ENCODE measurements at places on chromosomes 5 and 9. TPM values are rescaled to one million over a fixed set of nuclear protein-coding genes. Genes with fewer than 3 reads are reported as not detected.

Gene PCDHB13
- 3.2 TPM for total RNA-seq

Gene IL4
- not detected for total RNA-seq

DNA sequence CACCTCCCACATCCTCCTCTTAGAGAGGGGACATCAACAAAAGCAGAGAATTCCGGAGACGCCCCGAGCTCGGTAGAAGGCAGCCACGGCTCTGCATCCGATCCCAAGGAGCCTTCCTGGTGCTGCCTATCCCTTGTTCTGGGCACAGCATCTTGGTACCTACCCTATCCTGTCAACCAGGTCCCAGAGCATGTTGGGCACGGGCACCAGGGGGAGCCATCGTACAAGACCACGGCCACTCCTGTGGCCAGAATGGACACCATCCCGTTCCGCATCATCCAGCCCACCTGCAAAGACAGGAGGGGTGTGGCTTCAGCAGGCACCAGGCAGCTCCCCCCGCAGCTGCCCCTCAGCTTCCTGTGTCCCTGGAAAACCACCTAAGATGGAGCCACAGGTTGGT is 62.7 kb upstream of the ZNF354A start:
- H3K36me3 ChIP-seq = no peaks in the 10 kb centered on the region
- no peaks in the 10 kb centered on the region for H3K4me1 ChIP-seq
- no peaks in the 10 kb centered on the region for H3K27me3 ChIP-seq
- DNase-seq = peak; percentile 68
- H3K4me3 ChIP-seq = no peak overlapping the region

- no peaks in the 10 kb centered on the region for H3K27me3 ChIP-seq
- DNase-seq = no peak
- H3K27ac ChIP-seq = no peak overlapping the region
- H3K4me1 ChIP-seq = peaks cover 7% of the 10 kb centered on the region
Observed at GRCh38 chr5:172493461-172493860, 39.1 kb upstream of the SH3PXD2B start.

GRCh38 chr5:134561871-134562296 is 36.4 kb downstream of the JADE2 start:
- no peak overlapping the region for H3K4me3 ChIP-seq
- H3K36me3 ChIP-seq = peaks cover 85% of the 10 kb centered on the region
- H3K27ac ChIP-seq = no peak overlapping the region
- H3K4me1 ChIP-seq = peaks cover 6% of the 10 kb centered on the region

- no peak for DNase-seq
- no peaks in the 10 kb centered on the region for H3K27me3 ChIP-seq
- no peaks in the 10 kb centered on the region for H3K36me3 ChIP-seq
- no peak overlapping the region for H3K4me3 ChIP-seq
Observed at GRCh38 chr9:25078202-25078601, 532.5 kb upstream of the IZUMO3 start.

Gene SH3GL2
- total RNA-seq = 3.2 TPM

Gene ACOT12
- total RNA-seq = not detected

DNA sequence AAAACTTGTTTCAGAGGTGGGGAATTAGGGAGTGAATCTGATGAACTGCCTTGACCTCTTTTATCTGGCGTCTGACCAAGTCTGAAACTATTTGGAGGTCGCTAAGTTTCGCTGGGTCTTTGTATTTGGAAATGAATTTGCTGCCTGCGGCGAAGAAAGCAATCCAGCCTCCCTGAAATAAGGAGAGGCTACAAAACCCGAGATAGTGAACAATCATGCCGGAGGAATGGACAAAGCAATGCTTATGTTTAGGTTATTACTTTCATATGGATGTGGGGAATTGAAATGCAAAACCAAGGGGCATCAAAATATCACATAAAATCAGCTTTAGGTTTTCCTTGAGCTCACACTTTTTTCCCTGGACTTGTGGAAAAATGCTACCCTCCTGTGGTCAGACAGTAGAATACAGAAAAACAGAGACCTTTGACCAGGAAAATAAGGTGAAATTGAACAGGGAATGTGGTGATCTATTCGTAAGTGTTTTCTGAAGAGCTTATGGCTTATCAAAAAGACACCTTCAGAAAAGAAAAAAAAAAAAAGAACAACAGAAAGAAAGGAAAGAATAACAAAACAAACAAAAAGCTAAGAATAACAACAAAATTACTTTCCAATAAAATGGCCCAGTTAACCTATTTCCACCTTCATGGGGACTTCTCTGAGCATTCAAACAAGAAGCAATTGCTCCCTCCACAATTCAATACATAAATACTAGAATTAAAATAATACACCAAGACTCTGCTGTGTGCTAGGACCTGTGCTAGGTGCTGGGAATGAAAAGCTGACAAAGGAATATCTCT is 68.6 kb upstream of the DPYSL3 start:
- no peaks in the 10 kb centered on the region for H3K36me3 ChIP-seq
- H3K4me3 ChIP-seq = no peak overlapping the region
- H3K27me3 ChIP-seq = no peaks in the 10 kb centered on the region
- DNase-seq = no peak
- H3K4me1 ChIP-seq = no peaks in the 10 kb centered on the region
- no peak overlapping the region for H3K27ac ChIP-seq

DNA sequence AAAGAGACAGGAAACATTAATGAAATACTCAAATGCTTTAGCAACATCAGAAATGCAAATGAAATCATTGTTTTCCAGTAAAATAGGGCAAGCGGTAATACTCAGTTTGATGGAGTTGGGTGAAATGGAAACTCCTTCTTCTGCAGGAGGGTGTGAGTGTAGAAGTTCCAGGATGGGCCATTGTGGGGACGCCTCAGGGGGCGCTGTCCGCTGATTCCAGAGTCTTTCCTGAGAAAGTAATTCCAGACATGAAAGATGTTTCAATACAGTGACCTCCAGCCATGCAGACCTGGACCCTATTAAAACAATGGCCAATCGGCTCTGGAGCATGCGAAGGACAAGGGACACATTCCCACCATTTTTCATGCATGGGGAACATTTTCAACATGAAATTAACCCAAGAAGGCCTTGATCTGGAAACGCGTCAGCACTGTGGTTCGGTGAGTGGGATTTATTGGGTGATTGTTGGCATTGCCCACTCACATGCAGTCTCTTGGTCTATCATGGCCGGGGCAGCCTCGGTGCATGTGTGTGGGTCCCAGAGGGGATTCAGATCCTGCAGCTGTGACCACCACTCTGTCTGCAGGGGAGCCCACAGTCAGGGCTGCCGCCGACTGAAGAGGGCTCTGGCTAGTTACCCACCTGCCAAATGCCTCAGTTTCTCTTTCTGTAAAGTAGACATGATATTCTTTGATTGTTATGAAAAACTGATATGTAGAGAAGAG is 132.6 kb upstream of the IRX4 start:
- no peaks in the 10 kb centered on the region for H3K4me1 ChIP-seq
- H3K27me3 ChIP-seq = no peaks in the 10 kb centered on the region
- DNase-seq = no peak
- no peak overlapping the region for H3K27ac ChIP-seq
- H3K36me3 ChIP-seq = no peaks in the 10 kb centered on the region
- no peak overlapping the region for H3K4me3 ChIP-seq

DNA sequence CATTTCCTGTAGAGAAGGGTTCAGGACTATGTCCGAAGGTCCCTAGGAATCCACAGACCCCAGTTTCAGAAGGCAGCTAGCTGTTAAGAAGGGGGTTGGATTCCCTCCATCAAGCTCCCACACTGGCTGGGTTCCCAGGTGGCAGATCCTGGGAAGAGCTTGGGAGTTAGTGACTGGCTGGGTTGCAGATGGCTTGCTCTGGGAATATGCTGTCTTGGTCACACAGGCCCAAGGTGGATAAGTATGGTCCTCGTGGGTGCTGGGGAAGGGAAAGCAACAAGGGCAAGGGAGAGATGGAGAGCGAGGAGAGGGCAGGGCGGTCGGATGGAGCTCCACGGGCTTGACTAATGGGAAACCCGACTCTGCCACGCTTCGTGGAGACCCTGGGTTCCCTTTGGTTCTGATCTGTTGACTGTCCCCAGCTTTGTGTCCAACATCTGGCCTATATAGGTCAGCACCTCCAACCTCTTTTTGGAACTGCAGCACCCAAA is 17.4 kb downstream of the SH3PXD2B start:
- H3K4me1 ChIP-seq = peaks cover 18% of the 10 kb centered on the region
- no peak overlapping the region for H3K4me3 ChIP-seq
- peak overlapping the region; percentile 27 for H3K27ac ChIP-seq
- peaks cover 5% of the 10 kb centered on the region for H3K36me3 ChIP-seq

DNA sequence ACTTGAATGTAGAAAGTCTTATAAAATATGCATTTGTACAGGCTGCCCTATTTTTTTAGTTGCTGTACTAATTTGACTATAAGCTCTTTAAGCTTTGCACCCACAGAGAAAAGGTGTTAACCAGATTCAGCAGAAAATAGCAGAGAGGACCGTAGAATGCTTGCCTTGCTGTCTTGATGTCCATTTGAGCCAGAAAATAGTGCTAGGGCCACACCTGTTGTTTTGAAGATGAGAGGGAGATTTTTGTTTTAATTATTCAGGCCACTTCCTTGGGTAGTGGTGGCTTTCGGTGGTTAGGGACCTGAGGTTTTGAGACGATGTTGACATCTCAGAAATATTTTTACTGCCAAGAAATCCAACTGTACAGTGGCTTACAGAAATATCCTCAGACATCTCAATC is 196.0 kb downstream of the SPATA31D1 start:
- no peaks in the 10 kb centered on the region for H3K36me3 ChIP-seq
- DNase-seq = no peak
- H3K27ac ChIP-seq = no peak overlapping the region
- no peaks in the 10 kb centered on the region for H3K4me1 ChIP-seq
- no peaks in the 10 kb centered on the region for H3K27me3 ChIP-seq

Gene PDE6A
- total RNA-seq = 0.09 TPM

DNA sequence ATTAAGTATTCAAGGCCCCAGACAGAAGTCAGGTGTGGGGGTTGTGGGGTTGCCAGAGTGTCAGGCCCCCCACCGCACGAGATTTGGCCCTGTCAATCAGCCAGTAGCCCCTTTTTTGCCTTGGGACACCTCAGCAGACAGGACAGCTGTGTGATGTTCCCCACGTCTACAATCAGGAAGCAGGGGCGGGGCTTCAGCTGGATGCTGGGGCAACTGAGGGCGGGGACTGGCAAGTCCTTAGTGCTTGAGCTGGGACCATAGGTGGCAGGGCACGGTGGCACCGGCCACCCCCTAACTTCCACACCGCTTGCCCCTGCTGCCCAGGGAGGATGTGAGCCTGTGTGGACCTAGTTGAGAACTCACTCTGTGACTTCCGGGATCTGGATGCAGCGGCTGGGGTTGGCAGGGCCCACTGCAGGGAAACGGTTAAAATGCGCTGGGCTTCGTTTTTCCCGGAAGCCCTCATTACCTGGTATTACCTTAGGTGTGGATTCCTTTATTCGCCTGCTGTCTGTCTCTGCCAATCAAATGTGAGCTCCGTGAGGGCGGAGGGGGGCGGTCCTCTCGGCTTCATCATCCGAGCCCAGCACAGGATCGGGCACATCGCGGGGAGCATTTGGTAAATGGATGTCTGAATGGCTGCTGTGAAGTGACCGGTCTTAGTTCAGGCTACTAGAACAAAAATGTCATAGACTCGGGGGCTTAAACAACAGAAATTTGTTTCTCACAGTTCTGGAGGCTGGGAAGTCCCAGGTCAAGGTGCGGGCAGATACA is 7.5 kb upstream of the GTF3C5 start:
- no peak overlapping the region for H3K4me3 ChIP-seq
- no peak overlapping the region for H3K27ac ChIP-seq

Gene HRH2
- 8.2 TPM for total RNA-seq

Gene CCDC152
- 0.78 TPM for total RNA-seq

GRCh38 chr5:19534751-19535150 is 453.2 kb downstream of the CDH18 start:
- no peak for DNase-seq
- no peaks in the 10 kb centered on the region for H3K4me1 ChIP-seq
- no peaks in the 10 kb centered on the region for H3K36me3 ChIP-seq
- no peak overlapping the region for H3K27ac ChIP-seq
- no peaks in the 10 kb centered on the region for H3K27me3 ChIP-seq

DNA sequence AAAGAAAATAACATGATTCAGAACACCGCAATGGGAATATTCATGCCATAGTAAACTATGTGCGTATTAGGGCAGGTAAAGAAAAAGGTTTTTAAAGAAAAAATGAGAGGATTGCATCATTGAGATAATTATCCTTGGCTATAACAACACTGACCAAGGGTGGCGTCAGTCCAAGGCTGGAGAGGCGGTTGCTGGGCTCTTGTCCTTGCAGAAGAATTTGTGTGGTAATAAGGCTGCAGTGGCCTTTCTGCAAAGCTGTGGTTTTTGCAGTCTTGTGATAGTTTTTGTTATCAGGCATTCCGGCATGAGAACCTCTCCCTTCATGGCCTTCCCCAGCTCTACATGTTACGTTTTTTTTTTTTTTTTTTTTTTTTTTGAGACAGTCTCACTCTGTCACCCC is 14.0 kb downstream of the BOD1 start:
- H3K27me3 ChIP-seq = no peaks in the 10 kb centered on the region
- no peak overlapping the region for H3K4me3 ChIP-seq
- peaks cover 5% of the 10 kb centered on the region for H3K4me1 ChIP-seq
- DNase-seq = peak; percentile 81

DNA sequence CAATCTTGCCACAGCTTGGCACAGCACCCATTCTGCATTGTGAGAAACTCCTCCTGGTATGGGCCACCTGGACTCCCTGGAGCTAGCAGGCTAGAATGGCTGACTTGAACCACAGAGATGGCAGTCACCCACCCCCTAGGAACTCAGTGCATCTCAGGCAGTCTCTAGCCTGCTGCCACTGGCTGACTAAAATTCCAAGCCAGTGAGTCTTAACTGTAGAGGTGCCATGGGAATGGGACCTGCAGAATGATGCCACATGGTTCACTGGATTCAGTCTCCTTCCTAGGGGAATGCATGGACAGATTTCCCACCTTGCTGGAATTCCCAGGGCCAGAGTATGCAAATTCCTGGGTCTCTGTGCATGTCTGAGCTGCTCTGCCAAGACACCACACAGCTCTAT is 382.9 kb downstream of the MAN2A1 start:
- DNase-seq = no peak
- H3K27ac ChIP-seq = no peak overlapping the region
- no peak overlapping the region for H3K4me3 ChIP-seq
- H3K36me3 ChIP-seq = no peaks in the 10 kb centered on the region

DNA sequence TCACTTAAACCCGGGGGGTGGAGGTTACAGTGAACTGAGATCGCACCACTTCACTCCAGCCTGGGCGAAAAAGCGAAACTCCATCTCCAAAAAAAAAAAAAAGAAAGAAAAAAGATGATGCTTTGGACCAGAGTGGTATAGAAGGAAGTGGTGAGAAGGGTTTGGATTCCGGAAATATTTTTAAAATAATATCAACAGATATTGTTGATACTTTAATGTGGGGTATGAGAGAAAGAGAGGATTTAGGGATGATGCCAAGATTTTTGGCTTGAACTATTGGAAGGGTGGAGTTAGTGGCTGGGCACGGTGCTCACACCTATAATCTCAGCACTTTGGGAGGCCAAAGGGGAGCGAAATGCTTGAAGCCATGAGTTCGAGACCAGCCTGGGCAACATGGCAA is 49.6 kb upstream of the PLIN2 start:
- H3K27ac ChIP-seq = no peak overlapping the region
- DNase-seq = no peak
- no peaks in the 10 kb centered on the region for H3K36me3 ChIP-seq
- no peak overlapping the region for H3K4me3 ChIP-seq
- H3K27me3 ChIP-seq = no peaks in the 10 kb centered on the region

Gene LCN6
- 21.5 TPM for total RNA-seq

GRCh38 chr5:56856541-56857178 is 41.3 kb downstream of the MAP3K1 start:
- no peak overlapping the region for H3K4me3 ChIP-seq
- no peak overlapping the region for H3K27ac ChIP-seq
- H3K36me3 ChIP-seq = peaks cover 26% of the 10 kb centered on the region
- DNase-seq = no peak
- H3K27me3 ChIP-seq = no peaks in the 10 kb centered on the region
- peaks cover 32% of the 10 kb centered on the region for H3K4me1 ChIP-seq

Gene SLIT3
- 70.0 TPM for total RNA-seq

Data from upper lobe of right lung (tissue), 1 donor.